Renal cortex interstitium (tissue), 15 donors: ENCODE measurements at places on chromosomes 16 and 17. TPM values are rescaled to one million over a fixed set of nuclear protein-coding genes. Genes with fewer than 3 reads are reported as not detected.

Gene TVP23A
- 5.0 TPM for polyA plus RNA-seq

Gene ELMO3
- 3.6 TPM for polyA plus RNA-seq

Gene CPHXL2
- 0.16 TPM for polyA plus RNA-seq

Gene TAOK1
- 47.4 TPM for polyA plus RNA-seq

Gene CCL2
- polyA plus RNA-seq, result 18.5 TPM

Gene RNF135
- polyA plus RNA-seq, result 17.7 TPM

Gene SLX1A
- 39.8 TPM for polyA plus RNA-seq

Gene SULT1A2
- 3.1 TPM for polyA plus RNA-seq

Gene CLEC19A
- polyA plus RNA-seq, result 0.27 TPM

Gene CCL11
- polyA plus RNA-seq, result 0.70 TPM

Gene HOXB3
- polyA plus RNA-seq, result 258 TPM

Gene CX3CL1
- polyA plus RNA-seq, result 24.2 TPM

Gene VAC14
- polyA plus RNA-seq, result 44.0 TPM

Gene MYH11
- 12.2 TPM for polyA plus RNA-seq

Gene KSR1
- 49.0 TPM for polyA plus RNA-seq

Gene TPSAB1
- not detected for polyA plus RNA-seq

Gene KRT31
- not detected for polyA plus RNA-seq

Gene TBC1D3D
- polyA plus RNA-seq, result not detected

Gene KIF18B
- 12.0 TPM for polyA plus RNA-seq

Gene GSDMA
- 0.64 TPM for polyA plus RNA-seq

Gene MSLN
- 12.7 TPM for polyA plus RNA-seq
